Kidney (tissue), 22 donors: ENCODE measurements at places on chromosomes 4 and X.

GRCh38 chrX:153310901-153311300, 10.7 kb downstream of the PNMA6F start:
- DNase-seq: no peak

- DNase-seq: no peak
Measured at GRCh38 chrX:43627669-43628068, 28.4 kb upstream of the MAOA start.

DNA sequence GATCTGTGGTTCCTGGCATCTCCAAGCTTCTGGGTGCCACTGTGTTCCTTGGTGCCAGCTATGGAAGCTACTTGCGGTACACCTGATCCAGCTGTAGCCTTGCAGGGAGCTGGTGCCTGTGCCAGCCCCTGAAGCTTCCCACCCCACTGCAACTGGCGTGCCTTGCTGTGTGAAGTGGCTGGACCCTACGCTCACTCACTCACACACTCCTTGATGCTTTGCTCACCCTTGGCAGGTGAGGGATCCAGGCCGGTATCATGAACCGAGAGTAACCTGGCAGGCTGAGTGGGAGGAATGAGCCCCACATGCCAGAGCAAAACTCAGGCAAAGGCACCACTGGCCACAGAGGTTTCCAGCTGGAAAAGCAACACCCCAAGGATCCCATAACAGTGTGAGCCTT, 31.3 kb upstream of the TEX13C start:
- DNase-seq: peak; percentile 25

GRCh38 chr4:28357990-28358389, 1497.3 kb downstream of the STIM2 start:
- DNase-seq: no peak
